GM23248 (cell line): ENCODE measurements at places on chromosomes 12 and 14. TPM values are rescaled to one million over a fixed set of nuclear protein-coding genes. Genes with fewer than 3 reads are reported as not detected.

GRCh38 chr12:104482113-104482512 is 25.4 kb downstream of the CHST11 start:
- peaks cover 7% of the 10 kb centered on the region for H3K4me1 ChIP-seq
- no peak overlapping the region for H3K4me3 ChIP-seq
- H3K36me3 ChIP-seq: no peaks in the 10 kb centered on the region
- no peak for DNase-seq
- H3K27me3 ChIP-seq: no peaks in the 10 kb centered on the region
- H3K27ac ChIP-seq: no peak overlapping the region

BDKRB2 gene
- total RNA-seq: 14.4 and 15.8 TPM in 2 replicates

CKB gene
- total RNA-seq: 18.5 and 27.2 TPM in 2 replicates

HOXC4 gene
- total RNA-seq: 2.2 and 3.4 TPM in 2 replicates

- DNase-seq: no peak
- H3K36me3 ChIP-seq: no peaks in the 10 kb centered on the region
- H3K27ac ChIP-seq: no peak overlapping the region
- no peaks in the 10 kb centered on the region for H3K27me3 ChIP-seq
- no peak overlapping the region for H3K4me3 ChIP-seq
- H3K4me1 ChIP-seq: peaks cover 17% of the 10 kb centered on the region
Measured at GRCh38 chr14:75208843-75209242, 32.4 kb upstream of the TMED10 start.

DNA sequence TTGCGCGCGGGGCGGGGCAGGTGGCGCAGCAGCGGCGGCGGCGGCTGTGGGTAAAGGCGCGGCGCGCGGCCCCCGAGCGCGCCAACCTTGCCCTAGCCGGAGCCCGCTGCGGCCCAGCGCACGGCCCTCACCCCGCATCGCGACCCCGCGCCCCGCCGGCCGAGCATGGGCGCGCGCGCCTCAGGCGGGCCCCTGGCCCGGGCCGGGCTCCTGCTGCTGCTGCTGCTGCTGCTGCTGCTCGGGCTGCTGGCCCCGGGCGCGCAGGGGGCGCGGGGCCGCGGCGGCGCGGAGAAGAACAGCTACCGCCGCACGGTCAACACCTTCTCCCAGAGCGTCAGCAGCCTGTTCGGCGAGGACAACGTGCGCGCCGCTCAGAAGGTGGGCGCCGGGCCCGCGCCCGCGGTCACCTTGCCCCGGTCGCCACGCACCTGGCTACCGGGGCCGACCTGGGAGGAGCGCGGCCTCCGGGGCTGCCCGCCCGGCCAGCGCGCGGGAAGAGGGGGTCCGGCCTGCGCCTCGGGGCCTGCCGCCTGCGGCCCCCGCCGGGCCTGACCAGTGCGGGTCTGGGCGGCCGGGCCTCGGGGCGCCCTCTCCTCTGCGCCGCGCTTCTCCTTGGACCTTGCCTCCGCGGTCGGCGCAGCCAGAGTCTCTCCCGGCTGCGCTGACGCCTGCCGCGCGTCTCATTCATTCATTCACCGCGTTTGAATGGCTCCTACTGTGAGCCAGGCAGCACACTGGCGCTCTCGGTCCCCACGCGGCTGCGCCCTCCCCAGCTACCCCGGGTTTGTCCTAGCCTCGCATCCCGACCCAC is at the start of gene BRI3BP:
Gene BRI3BP (plus strand): TSS at position 20 of the 811 bp plus-strand sequence. CDS start 146 bp downstream, at position 166.
- peak within 1 kb of the TSS; percentile 78 for H3K4me3 ChIP-seq
- H3K36me3 ChIP-seq: no peaks in the 10 kb centered on the region
- no peak within 1 kb of the TSS for H3K27ac ChIP-seq
- DNase-seq: peak; percentile 71
- H3K4me1 ChIP-seq: 0 out of 2 replicates have a peak, but pooled peaks cover 5% of the 10 kb centered on the region
- H3K27me3 ChIP-seq: no peaks in the 10 kb centered on the region

- no peak overlapping the region for H3K27ac ChIP-seq
- no peaks in the 10 kb centered on the region for H3K4me1 ChIP-seq
- no peak for DNase-seq
Measured at GRCh38 chr12:25785134-25785533, 173.3 kb upstream of the RASSF8 start.

GRCh38 chr12:100904270-100904669 is 109.7 kb downstream of the ANO4 start:
- peaks cover 8% of the 10 kb centered on the region for H3K4me1 ChIP-seq
- no peak overlapping the region for H3K27ac ChIP-seq
- H3K4me3 ChIP-seq: no peak overlapping the region
- H3K27me3 ChIP-seq: no peaks in the 10 kb centered on the region

DNA sequence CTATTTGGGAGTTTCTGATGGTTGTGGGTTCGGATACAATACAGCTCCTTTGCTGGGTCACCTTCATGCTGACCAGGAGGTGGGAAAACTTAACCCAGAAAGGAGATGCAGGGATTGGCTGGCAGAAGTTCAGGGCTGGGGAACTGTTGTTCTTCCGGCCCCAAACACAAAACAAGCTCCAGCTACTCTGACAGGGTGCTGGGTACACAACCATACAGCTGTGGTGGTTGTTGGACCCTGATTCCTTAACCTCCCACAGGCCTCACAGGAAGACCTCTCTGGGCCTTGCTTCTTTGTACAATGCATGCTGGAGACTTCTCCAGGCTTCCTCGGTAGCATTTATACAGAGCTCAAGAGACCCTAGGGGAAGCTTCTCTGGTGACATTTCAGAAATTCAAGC is 47.6 kb downstream of the CPM start:
- H3K27me3 ChIP-seq: no peaks in the 10 kb centered on the region
- no peak overlapping the region for H3K27ac ChIP-seq
- DNase-seq: no peak
- no peaks in the 10 kb centered on the region for H3K4me1 ChIP-seq
- H3K36me3 ChIP-seq: no peaks in the 10 kb centered on the region
- H3K4me3 ChIP-seq: no peak overlapping the region

DNA sequence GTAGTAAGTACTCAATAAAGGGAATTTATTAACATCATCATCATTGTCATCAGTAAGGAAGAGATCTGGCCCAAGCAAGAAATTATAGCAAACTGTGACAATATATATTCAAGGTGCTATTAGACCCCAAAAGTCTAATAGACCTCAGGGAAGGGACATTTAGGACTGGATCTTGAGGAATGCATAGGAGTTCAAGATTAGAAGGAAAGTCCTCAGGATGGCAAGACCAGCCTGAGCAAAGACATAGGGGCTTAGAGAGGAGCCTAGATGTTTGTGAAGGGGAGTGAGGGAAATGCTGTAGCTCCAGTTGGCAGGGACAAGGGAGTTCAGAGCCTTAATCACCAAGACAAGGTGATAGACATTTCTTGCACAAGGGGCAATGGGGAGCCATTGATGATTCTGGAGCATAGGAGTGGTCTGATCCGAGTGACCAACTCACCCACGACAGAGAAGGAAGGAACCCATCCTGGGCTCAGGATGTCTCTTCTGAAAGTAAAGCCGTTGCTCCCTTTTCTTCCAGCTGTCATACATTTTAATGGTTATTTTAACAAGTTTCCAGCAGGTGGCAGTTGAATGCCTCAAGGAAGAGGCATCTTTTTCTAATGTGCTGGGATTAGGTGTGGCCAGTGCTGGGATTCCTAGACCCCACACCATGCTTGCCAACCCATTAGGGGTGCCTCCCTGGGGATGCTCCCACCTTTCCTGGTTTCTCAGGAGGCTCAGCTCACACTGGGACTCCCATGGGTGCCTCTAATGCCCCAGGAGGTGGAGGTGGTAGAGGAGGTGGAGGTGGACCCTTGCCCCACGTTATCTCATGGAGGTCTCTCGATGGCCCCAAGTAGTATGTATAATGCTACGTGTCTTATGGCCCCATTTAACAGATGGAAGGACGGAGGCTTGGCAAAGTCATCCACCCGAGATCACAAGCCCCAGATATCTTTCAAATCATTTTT is 37.8 kb downstream of the PHETA1 start:
- H3K36me3 ChIP-seq: no peaks in the 10 kb centered on the region
- H3K27ac ChIP-seq: no peak overlapping the region
- H3K4me3 ChIP-seq: no peak overlapping the region
- H3K27me3 ChIP-seq: no peaks in the 10 kb centered on the region
- H3K4me1 ChIP-seq: no peaks in the 10 kb centered on the region

DNA sequence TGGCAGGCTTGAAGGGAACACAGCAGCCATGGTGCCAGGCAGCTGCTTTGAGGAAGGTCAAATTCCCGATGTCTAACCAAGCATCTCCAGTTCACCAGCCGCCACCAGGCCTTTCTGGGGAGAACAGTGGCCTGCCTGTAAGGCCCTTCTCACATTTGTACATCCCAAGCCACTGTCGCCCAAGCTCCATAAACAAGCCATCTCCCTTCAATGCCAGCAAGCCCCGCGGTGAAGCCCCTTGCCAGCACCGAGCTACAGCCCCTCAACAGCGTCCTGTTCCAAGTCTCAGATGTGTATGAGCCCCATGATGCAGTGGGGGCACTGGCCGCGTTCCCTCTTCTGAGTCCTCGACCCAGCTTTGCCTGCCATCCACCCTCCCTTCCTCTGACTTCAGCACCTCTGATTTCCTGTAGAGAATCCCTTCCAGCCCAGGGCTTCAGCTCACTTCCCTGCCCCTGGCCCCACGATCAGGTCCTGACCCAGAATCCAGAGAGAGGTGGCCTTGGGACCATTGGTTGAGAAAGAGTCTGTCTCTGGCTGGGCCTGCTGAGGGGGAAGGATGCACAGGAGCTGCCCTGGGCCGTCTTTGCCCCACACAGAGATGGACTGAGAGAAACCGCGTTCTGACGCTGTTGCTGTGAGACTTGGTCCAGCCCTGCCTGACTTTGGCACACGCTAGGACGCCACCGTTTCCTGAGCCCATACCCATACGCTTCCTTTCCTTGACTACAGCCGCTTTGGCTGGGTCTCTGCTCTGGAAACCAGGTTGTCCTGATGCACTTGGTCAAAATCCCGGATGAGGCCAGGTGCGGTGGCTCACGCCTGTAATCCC is 1.9 kb upstream of the MMP17 start:
- H3K27ac ChIP-seq: no peak overlapping the region
- H3K4me1 ChIP-seq: peaks cover 9% of the 10 kb centered on the region; the same call in 1 of the 2 replicates
- DNase-seq: no peak
- H3K36me3 ChIP-seq: no peaks in the 10 kb centered on the region
- no peaks in the 10 kb centered on the region for H3K27me3 ChIP-seq
